ENCODE measurements at places on chromosomes 1 and 21. TPM values are rescaled to one million over a fixed set of nuclear protein-coding genes. Genes with fewer than 3 reads are reported as not detected.

NBPF10 gene
- 0.15 TPM for total RNA-seq

OR2G6 gene
- total RNA-seq, result not detected

NBPF4 gene
- total RNA-seq, result not detected

LCA5L gene
- total RNA-seq, result not detected

PRAMEF12 gene
- total RNA-seq, result not detected

UCK2 gene
- total RNA-seq, result 67.9 TPM

RGS16 gene
- 19.0 TPM for total RNA-seq

ATXN7L2 gene
- 5.7 TPM for total RNA-seq

CLCNKB gene
- total RNA-seq, result not detected

KCNK1 gene
- not detected for total RNA-seq

SPRR5 gene
- not detected for total RNA-seq

ERO1B gene
- total RNA-seq, result 0.76 TPM

GJC2 gene
- total RNA-seq, result not detected

ADAMTS1 gene
- not detected for total RNA-seq

MRPS21 gene
- 75.0 TPM for total RNA-seq

APCS gene
- not detected for total RNA-seq

C1orf159 gene
- 10.2 TPM for total RNA-seq

CATSPERE gene
- 0.26 TPM for total RNA-seq

CDCA8 gene
- 25.7 TPM for total RNA-seq

FAM110D gene
- not detected for total RNA-seq

NUDT17 gene
- 2.9 TPM for total RNA-seq

PDZK1 gene
- total RNA-seq, result not detected

L1TD1 gene
- not detected for total RNA-seq

C8A gene
- not detected for total RNA-seq

CHD5 gene
- not detected for total RNA-seq

ETNK2 gene
- not detected for total RNA-seq

MYCL gene
- 1.5 TPM for total RNA-seq

F13B gene
- not detected for total RNA-seq

OR2T1 gene
- total RNA-seq, result not detected

ROR1 gene
- total RNA-seq, result not detected

TMEM79 gene
- total RNA-seq, result 6.1 TPM

AMPD1 gene
- not detected for total RNA-seq

ZBTB8A gene
- not detected for total RNA-seq

MATN1 gene
- total RNA-seq, result 0.19 TPM

OLFML2B gene
- not detected for total RNA-seq

KRTAP21-2 gene
- total RNA-seq, result not detected

PDPN gene
- total RNA-seq, result not detected

E2F2 gene
- 8.0 TPM for total RNA-seq

PNRC2 gene
- 140 TPM for total RNA-seq

NUP210L gene
- not detected for total RNA-seq

Measured in Karpas-422 (cell line).